NCI-H1417 treated with DMSO at 0.1 percent for 48 hours (cell line): ENCODE measurements at places on chromosomes 12 and 14.

GRCh38 chr12:101945369-101946232, 68.2 kb downstream of the DRAM1 start:
- DNase-seq: no peak

GRCh38 chr12:130555628-130556485, 160.2 kb downstream of the RIMBP2 start:
- DNase-seq: peak; percentile 85

GRCh38 chr12:19430988-19431387, 8.3 kb upstream of the AEBP2 start:
- DNase-seq: no peak

- no peak for DNase-seq
Observed at GRCh38 chr12:6788972-6789924, at the start of gene CD4. CD4 (plus strand) TSS chr12:6789528; CDS start chr12:6800139, 10,611 bp downstream.

DNA sequence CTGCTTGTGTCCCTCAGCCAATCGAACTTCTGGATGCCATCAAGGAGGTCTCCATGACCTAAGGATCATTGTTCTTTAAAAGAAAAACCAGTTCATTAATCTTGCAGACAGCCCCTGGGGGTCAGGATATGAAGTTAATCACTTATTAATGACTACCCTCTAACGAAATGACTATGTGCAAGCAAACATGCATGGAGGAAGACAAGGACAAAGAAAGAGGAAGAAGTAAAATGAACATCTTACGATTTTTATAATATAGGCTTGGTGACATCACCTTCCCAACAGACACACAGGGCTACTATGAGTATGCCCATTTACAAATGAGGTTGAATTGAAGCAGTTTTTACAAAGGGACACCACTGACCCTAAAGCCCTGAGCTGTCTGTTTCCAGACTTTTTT, 111.1 kb upstream of the AMIGO2 start:
- no peak for DNase-seq

GRCh38 chr14:75167325-75167724, 9.1 kb downstream of the TMED10 start:
- no peak for DNase-seq

DNA sequence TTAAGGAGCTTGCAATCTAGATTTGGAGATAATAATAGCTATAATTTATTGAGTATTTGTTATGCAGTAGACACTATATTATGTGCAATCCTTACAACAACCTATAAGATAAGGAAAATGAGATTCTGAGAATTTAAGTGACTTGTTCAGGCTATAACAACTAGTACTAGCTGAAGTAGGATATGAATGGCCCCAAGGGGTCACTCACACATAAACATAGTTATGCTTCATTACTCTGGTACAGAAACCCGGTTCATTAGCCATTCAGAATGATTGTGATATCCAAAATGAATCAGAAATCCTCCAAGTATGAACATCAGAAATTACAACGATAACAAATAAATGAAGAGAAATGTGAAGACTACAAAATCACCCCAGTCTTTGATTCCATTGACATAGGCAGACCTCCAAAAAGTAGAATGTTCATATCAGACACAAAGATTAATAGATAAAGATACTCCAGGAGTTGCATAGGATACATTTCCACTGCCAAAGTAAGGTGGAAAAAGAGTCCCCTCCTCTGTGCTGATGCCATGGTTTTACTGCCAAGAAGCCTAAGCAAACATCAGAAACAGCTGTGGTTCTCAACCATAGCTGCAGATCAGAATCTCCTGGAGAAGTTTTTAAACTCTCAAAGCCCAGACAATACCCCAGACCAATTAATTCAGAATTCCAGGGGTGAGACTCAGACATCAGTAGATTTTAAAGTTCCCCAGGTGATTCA, 8.6 kb upstream of the NID2 start:
- DNase-seq: no peak

DNA sequence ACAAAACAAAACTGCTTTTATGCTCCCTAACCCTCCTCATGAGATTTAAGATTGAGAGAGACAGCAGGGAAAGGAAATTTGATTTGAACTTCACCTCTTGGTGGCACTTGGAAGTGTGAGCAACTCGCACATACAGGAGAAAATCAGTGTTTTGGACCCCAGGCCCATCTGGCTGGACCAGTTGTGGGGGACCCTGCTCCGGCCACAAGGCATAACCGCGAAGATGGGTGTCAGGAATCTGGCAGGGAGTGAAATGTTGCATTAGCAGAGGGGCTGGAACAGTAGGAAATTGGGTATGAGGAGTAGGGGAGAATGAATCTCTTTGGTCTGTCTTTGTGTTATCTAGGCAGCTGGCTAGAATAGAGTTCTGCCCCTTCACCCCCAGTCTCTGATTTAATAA, 1.2 kb downstream of the CIROP start:
- DNase-seq: no peak

GRCh38 chr12:8513256-8513655, at the start of gene CLEC4D:
CLEC4D (plus strand) TSS chr12:8513503; CDS start chr12:8513733, 230 bp downstream.
- DNase-seq: no peak

- no peak for DNase-seq
Observed at GRCh38 chr14:101111620-101112290, 208.2 kb upstream of the RTL1 start.

- DNase-seq: no peak
Observed at GRCh38 chr12:125166041-125166440, 100.8 kb downstream of the AACS start.

DNA sequence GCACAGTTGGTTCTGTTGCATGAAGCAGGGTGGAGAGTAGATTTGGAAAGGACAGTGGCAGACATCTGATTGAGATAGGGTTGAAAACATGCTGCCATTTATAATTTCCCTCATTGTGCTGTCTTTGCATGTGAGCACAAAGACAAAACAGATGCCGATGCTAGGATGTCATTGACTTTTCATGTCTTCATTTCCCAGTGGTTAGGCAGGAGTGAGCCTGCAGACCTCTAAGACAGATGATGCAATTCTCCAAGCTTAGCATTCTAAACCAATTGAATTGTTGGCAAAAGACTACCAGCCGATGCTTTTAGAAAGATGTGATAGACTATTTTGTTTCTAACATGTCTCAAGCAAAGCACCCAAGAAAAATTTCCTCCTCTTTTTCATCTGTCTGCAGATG, 37.1 kb upstream of the PELI2 start:
- DNase-seq: no peak

DNA sequence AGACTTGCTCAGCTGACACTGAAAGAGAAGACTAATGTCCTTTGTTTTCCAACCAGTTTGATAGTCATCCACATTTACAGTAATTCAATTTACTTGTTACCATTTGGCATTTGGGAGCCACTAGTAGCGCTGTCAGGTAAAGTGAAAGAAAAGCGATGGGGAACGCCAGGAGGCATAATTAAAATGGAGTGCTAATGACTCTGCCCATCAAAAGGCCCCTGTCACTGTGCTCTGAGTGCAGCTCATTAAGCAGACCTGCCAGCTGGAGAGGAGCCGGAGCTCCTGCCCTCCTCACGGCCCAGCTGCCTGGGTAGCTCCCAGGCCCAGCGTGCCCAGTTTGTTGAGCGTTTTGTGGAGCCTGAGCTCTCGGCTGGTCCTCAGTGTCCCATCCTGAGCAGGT, 463.6 kb upstream of the CCDC196 start:
- no peak for DNase-seq

GRCh38 chr12:21659383-21659782, 1.7 kb upstream of the LDHB start:
- no peak for DNase-seq

GRCh38 chr14:25049568-25050268, at the start of gene STXBP6:
STXBP6 (minus strand) TSS chr14:25050147; CDS start chr14:24974818, 75,329 bp downstream.
- DNase-seq: no peak

DNA sequence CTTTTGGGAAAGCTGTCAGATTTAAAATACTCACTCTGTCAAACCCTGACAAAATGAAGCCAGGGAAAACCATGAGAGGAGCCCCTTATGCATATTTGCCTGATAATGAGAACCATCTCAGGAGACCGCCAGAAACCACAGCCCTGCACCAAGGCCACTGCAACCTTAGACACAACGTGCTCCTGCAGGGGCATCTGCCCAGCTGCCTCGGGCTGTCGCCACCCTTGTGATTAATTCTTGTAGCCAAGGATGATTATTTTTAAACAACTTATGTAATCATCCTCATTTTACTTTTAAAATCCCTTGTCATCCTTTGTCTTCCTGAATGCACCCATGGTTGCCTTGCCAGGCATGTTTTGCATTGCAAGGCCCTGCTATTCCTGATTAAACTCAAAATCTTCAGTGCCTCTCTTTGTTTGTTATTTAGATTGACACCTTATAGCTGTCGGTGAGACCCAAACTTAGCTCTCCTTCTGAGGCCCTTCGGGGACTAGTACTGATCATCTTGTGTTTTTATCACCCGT, 766.4 kb upstream of the TMEM132C start:
- DNase-seq: no peak

DNA sequence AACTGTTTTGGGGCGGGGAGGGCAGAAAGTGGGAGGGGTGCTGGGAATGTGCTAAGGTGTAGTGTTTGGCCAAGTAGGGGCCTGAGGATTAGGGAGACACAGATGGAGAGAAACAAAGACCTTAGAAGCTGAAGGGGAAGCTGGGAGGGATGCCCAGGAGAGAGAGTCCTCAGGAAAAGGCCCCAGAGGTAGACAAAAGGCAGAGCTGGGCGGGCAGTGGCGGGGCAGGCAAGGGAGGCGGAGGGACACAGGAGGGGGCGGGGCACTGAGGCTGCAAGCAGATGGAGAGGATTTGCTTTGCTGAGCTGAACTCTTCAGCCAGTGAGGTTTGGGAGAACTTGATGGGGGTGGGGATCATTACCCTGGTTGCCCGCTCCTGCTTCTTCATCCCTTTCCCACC, 2.8 kb downstream of the PTMS start:
- DNase-seq: no peak

GRCh38 chr14:102819176-102819628, 42.0 kb downstream of the TRAF3 start:
- DNase-seq: no peak

DNA sequence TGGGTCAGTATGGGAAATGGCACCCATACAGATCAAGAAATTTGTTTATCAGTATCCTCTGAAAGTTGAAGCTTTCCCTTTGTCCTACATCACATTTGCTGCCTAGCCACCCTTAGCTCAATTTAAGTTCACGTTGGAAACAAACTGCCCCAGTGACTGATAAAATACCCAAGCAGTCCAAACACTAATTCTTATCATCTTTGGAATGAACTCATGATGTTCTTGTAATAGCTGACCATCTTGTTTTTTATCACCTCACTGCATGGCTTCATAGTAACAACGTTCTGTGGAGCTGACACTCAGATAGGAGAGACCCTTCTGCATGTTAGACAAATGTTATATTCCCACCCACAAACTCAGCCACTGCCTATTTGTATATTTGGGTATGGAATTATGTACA, 93.4 kb downstream of the GPR135 start:
- DNase-seq: no peak

- DNase-seq: no peak
Observed at GRCh38 chr12:27968972-27969623, 3.4 kb downstream of the PTHLH start.

- no peak for DNase-seq
Observed at GRCh38 chr12:48237162-48237561, 34.1 kb upstream of the OR10AD1 start.

DNA sequence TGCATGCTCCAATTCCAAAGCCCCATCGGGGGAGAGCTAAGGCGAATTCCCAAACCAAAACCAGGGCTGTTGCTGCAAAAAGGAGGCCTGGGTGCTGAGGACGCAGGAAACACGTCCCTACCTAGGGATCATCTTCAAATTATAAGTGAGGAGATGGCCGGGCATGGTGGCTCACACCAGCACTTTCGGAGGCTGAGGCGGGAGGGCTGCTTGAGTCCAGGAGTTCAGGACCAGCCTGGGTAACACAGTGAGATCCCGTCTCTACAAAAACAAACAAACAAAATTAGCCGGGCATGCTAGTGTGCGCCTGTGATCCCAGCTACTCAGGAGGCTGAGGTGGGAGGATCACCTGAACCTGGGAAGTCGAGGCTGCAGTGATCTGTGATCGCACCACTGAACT, 143.2 kb downstream of the CALM1 start:
- DNase-seq: no peak

GRCh38 chr12:106769078-106769477, 5.4 kb upstream of the RIC8B start:
- no peak for DNase-seq

DNA sequence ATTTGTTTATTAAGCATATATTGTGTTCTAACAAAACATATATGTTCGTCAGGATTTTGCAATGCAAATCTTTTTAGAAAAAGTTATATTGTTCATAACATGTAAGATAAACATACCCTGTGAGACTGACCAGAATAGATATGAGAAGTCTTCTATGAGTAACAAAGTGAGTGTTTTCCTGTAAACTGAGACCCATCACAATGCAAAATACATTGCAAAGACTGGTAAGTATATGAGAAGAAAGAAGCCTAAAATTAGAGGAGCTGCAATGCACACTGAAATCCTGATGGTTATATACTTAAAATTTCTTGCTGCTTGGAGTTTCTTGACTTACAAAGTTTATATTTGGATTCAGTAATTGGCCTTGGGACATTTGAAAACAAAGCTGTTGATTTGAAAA, 6.0 kb downstream of the HMGA2 start:
- DNase-seq: no peak

GRCh38 chr14:105092171-105093037, 27.2 kb upstream of the GPR132 start:
- DNase-seq: no peak

DNA sequence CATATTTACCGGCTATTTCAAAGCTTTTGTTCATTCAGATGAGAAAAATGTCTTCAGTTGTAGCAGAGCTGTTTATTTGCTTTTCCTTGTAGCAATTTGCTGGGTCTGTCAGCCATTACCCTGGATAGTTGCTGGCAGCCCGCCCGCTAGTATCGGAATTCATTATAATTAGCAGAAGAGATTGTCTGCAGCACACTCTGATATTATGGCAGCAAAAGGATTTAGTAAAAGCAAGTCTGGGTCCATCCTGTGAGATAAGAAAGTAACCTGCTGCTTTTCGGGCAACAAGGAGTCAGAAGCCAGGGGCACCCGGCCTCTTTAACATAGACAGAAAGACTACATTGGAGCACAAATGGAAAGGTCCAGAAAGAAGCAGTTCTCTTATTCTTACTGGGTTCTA, 6.1 kb upstream of the SLC35E3 start:
- DNase-seq: no peak

DNA sequence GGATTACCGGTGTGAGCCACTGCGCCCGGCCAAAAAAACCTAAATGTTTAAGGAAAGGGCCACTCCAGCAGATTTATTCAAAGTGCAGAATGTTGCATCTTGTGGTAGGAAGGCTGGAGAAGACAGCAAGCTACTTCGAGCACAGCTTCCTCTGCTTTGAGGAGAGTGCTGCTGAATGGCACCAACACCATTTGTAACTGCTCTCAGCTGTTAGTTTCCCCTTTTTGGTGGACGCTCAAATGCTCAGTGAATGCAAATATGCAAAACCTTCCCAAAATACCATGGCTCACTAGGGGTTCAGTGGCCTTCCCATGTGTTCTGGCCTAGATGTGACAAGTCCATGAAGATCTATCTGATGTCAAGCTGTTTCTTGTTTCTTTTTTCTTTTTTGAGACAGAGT, 2.9 kb upstream of the TDRD9 start:
- no peak for DNase-seq
